ENCODE measurements at places on chromosomes 7 and 10. TPM values are rescaled to one million over a fixed set of nuclear protein-coding genes. Genes with fewer than 3 reads are reported as not detected.

The ITPRID1 gene
- total RNA-seq, result not detected

The TRIM73 gene
- total RNA-seq, result 1.4 TPM

The TAS2R5 gene
- total RNA-seq, result 0.34 TPM

The CRPPA gene
- 0.65 TPM for total RNA-seq

The HMX3 gene
- 0.08 TPM for total RNA-seq

The RBP3 gene
- not detected for total RNA-seq

The HKDC1 gene
- 8.9 TPM for total RNA-seq

The CALML3 gene
- total RNA-seq, result not detected

The PDZD7 gene
- total RNA-seq, result 1.1 TPM

The EPHA1 gene
- total RNA-seq, result 0.05 TPM

The PPP1R9A gene
- total RNA-seq, result 3.6 TPM

The LRIT1 gene
- total RNA-seq, result not detected

The NFKB2 gene
- total RNA-seq, result 48.3 TPM

The TAS2R41 gene
- total RNA-seq, result not detected

The PRF1 gene
- total RNA-seq, result not detected

The PPP1R17 gene
- total RNA-seq, result not detected

The FZD8 gene
- total RNA-seq, result 4.7 TPM

The CTNNA3 gene
- total RNA-seq, result not detected

The PALD1 gene
- total RNA-seq, result 5.9 TPM

The SCIN gene
- total RNA-seq, result 0.39 TPM

The TMEM72 gene
- not detected for total RNA-seq

The HSPA12A gene
- 9.8 TPM for total RNA-seq

The NPC1L1 gene
- total RNA-seq, result 0.06 TPM

The CLDN4 gene
- 5.2 TPM for total RNA-seq

The GRID1 gene
- 0.29 TPM for total RNA-seq

The STOX1 gene
- 0.73 TPM for total RNA-seq

The LEP gene
- total RNA-seq, result not detected

The WEE2 gene
- not detected for total RNA-seq

The HECW1 gene
- total RNA-seq, result 15.3 TPM

The SEMA3E gene
- total RNA-seq, result 1.8 TPM

The GSTO2 gene
- total RNA-seq, result 1.5 TPM

The POLD2 gene
- 157 TPM for total RNA-seq

The C10orf71 gene
- not detected for total RNA-seq

The C10orf67 gene
- 0.08 TPM for total RNA-seq

The CRTAC1 gene
- 1.6 TPM for total RNA-seq

The PON1 gene
- total RNA-seq, result 1.6 TPM

The CHN2 gene
- 0.58 TPM for total RNA-seq

The MKLN1 gene
- total RNA-seq, result 36.0 TPM

Data from A549 treated with AZD2906 at 1 μM for 4 hours (cell line).